ENCODE measurements at places on chromosomes 1 and 21. TPM values are rescaled to one million over a fixed set of nuclear protein-coding genes. Genes with fewer than 3 reads are reported as not detected.

Gene CFHR2
- not detected for total RNA-seq

Gene IGFN1
- total RNA-seq: not detected

Gene SIM2
- 0.34 TPM for total RNA-seq

Gene INTS7
- 22.4 TPM for total RNA-seq

Gene BCL2L15
- total RNA-seq: 0.11 TPM

Gene EFNA3
- total RNA-seq: 11.6 TPM

Gene GJA5
- total RNA-seq: 2.8 TPM

Gene HHIPL2
- total RNA-seq: not detected

Gene ARHGAP30
- 0.39 TPM for total RNA-seq

Gene C1orf116
- total RNA-seq: 3.8 TPM

Gene OR2AK2
- total RNA-seq: not detected

Gene INKA2
- 10.9 TPM for total RNA-seq

Gene KMO
- total RNA-seq: not detected

Gene AK2
- 127 TPM for total RNA-seq

Gene MROH7
- total RNA-seq: not detected

Gene AMY1C
- not detected for total RNA-seq

Gene ZSWIM5
- total RNA-seq: 2.5 TPM

Gene MCOLN3
- total RNA-seq: 3.8 TPM

Gene CYP4X1
- total RNA-seq: 1.3 TPM

Gene SPATA1
- total RNA-seq: 1.1 TPM
